ENCODE measurements at places on chromosomes 2 and 18. TPM values are rescaled to one million over a fixed set of nuclear protein-coding genes. Genes with fewer than 3 reads are reported as not detected.

DNA sequence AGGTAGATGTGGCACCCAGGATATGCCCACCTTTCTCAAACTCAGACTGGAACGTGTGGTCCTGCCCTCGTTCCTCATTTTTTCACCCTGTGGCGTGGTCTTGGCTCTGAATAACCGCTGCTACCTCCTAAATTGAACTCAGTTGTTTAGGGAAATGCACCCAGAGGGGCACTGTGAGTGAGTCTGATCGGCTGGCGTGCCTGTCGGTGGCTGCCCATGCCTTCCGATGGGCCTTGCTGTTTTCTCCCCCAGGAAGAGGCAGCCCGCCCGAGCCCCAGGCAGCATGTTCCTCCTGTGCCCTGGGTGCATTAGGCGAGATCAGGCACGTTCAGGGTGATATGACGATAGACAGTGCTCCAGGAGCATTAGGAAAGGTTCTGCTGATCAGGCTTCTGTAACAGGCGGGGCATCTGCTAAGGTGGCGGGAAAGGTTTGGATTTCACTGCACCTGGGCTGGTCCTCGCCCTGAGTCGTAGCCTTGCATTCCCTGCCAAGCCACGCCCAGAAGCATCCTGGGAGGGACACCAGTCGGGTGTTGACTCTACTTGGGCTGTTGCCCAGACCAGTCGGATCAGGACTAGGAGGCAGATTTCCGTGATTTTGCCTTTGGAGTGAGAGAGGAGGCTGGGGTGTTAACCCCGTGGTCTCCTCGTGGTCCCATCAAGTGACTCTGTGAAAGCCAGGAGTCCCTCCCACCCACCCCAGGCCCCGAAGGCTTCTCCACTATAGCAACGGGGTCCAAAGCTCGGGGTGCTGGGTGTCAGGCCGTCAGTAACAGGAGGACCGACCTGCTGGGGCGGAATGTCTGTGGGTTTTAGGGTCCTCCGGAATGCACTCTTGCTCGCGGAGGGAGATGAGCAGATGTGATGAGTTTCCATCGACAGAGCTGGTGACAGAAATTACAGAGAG lies 75.1 kb downstream of the SH3BP4 start:
- DNase-seq, result peak; percentile 80

- DNase-seq, result no peak
Observed at GRCh38 chr2:182445391-182445965, 18.6 kb upstream of the PDE1A start.

- peak; percentile 80 for DNase-seq
Observed at GRCh38 chr2:95076705-95077529, 44.7 kb downstream of the MRPS5 start.

DNA sequence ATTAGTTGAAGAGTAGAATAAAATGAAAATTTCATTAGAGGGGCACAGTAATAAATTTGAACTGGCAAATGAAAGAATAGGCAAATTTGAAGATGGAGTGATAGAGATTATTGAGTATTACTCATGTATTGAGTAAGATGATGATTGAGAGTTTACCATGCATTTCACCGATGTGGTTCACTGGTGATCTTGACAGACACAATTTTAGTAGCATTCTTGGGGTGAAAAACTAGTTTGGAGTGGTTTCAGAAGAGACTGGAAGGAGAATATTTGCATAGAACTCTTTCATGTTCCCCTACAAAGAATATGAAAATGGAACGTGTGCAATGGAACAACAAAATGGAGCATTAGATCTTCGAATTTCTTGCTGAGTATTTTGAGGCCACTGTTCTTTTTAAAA lies 121.4 kb downstream of the ASXL3 start:
- DNase-seq, result no peak

GRCh38 chr2:32743480-32744236 lies 115.8 kb downstream of the TTC27 start:
- DNase-seq, result no peak

GRCh38 chr2:209682646-209683045 lies 89.0 kb upstream of the UNC80 start:
- DNase-seq, result no peak

- DNase-seq, result peak; percentile 29
Observed at GRCh38 chr2:98601532-98602132, 6.7 kb downstream of the COA5 start.

GRCh38 chr2:207265869-207266268 lies 100.1 kb upstream of the KLF7 start:
- DNase-seq, result no peak

- DNase-seq, result no peak
Observed at GRCh38 chr2:48253301-48253700, 276.7 kb upstream of the STON1 start.

GRCh38 chr2:232870018-232870765 lies at the start of gene SNORC:
SNORC (plus strand) TSS chr2:232870264; CDS start chr2:232870342, 78 bp downstream.
- DNase-seq, result no peak

DNA sequence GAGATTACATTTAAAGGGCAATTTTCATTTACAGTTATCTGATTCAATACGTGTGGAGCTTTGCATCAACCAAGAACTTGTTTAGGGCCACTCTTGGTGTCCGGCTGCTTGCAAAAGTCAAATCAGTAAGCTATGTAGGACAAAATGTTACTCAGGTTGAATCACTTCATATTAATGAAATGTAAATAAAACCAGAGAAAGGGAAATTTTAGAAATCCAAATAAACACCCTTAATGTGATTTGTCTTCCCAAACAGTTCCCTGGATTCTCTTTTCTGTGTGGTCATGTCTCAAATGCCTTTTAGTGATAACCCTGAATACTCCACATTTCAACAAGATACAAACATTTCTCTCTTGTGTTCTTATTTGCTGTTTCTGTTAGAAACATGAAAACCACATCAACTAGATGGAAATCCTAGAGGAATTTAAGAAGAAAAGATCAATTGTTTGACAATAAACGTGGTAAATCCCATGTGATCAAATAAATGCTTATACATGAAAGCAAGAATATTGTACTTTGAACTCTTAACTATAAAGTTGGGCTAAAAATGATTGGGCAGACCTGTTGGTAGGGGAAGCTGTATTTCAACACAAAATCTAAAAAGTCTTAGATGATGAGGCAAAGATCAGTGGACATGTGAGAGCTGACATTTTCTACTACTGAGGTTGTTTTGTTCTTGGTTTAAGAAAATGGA lies 101.3 kb downstream of the CDC42EP3 start:
- no peak for DNase-seq

DNA sequence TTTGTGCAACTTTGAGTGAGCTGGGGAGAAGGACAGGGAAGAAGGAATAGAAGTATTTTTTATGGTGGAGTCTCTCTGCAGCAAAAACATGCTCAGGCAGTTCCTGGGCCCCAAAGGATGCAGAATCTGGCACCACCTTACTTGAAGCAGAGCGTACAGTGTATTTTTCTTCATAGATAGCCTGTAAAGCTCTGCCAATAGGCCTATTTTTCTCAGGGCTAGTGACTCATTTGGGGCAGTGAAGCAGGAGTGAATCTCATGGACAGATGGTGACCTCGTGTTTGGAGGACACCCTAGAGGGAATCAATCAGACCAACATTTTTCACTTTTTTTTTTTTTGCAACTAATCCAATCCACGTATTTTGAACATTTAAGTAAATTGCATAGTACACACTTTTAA lies 268.1 kb upstream of the CXCR4 start:
- no peak for DNase-seq

GRCh38 chr2:42809819-42810120 lies 17.4 kb upstream of the HAAO start:
- DNase-seq, result peak; percentile 90

- DNase-seq, result no peak
Observed at GRCh38 chr2:128552141-128552805, 233.6 kb upstream of the HS6ST1 start.

GRCh38 chr2:241255542-241256167 lies 59.8 kb downstream of the HDLBP start:
- DNase-seq, result no peak

- no peak for DNase-seq
Observed at GRCh38 chr2:182066400-182067087, 80.9 kb downstream of the PPP1R1C start.

DNA sequence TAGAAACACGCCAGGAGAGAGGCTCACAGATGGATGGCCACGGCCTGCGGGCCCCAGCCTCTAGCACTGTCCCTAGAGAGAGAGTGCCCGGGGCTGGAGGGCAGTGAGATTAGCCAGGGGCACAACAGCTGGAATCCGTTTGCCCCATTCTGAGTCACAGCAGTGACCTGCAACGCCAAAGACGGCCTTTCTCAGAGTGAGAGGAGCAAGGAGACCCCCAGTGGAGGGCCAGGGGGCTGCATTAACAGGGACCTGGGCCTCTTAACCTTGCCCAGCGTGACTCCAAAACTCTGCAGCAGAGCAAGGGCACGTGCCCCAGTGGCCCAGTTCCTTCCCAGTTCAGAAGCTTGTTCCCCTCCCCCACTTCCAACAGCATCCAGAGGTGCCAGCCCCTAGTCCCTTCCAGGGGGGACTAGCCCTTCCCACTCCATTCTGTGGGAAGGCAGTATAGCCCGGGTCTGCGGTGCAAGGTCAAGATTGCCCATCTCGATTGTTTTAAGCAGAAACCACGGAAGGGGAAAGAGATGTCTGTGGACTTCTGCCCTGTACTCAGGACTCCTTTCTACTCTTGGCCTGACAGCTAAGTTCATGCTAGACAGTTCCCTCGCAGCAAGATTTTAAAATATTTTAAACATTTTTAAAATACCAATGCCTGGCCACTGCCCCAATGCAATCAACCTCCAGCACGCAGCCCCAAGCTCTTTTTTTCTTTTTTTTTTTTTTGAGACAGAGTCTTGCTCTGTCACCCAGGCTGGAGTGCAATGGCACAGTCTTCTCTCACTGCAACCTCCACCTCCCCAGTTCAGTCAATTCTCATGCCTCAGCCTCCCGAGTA lies 50.9 kb upstream of the BIN1 start:
- no peak for DNase-seq

CRYGD gene
- not detected for total RNA-seq

SULT1C2 gene
- 0.92 TPM for total RNA-seq

SLC25A12 gene
- 83.1 TPM for total RNA-seq

VSNL1 gene
- total RNA-seq, result 20.6 TPM

KLHL14 gene
- total RNA-seq, result 1.3 TPM

RPRM gene
- 0.21 TPM for total RNA-seq

TRAPPC8 gene
- 57.1 TPM for total RNA-seq

FOXI3 gene
- 0.31 TPM for total RNA-seq

TRIM43B gene
- not detected for total RNA-seq

POMC gene
- total RNA-seq, result 7.7 TPM

GCG gene
- total RNA-seq, result not detected

YIPF4 gene
- total RNA-seq, result 34.1 TPM

IL1RL2 gene
- 2.8 TPM for total RNA-seq

All from tongue (tissue), 3 donors.